ENCODE measurements at places on chromosomes 12 and 14. TPM values are rescaled to one million over a fixed set of nuclear protein-coding genes. Genes with fewer than 3 reads are reported as not detected.

MRPL42 gene
- total RNA-seq = 57.2 TPM

GRCh38 chr14:102979406-102979805 lies 56.9 kb downstream of the AMN start:
- no peak for DNase-seq
- H3K27me3 ChIP-seq = no peaks in the 10 kb centered on the region
- no peaks in the 10 kb centered on the region for H3K36me3 ChIP-seq
- H3K4me3 ChIP-seq = no peak overlapping the region
- H3K4me1 ChIP-seq = no peaks in the 10 kb centered on the region
- no peak overlapping the region for H3K27ac ChIP-seq

GRCh38 chr12:76057326-76057725 lies 25.8 kb upstream of the PHLDA1 start:
- H3K4me3 ChIP-seq = no peak overlapping the region
- H3K36me3 ChIP-seq = peaks cover 72% of the 10 kb centered on the region
- H3K27me3 ChIP-seq = no peaks in the 10 kb centered on the region

DNA sequence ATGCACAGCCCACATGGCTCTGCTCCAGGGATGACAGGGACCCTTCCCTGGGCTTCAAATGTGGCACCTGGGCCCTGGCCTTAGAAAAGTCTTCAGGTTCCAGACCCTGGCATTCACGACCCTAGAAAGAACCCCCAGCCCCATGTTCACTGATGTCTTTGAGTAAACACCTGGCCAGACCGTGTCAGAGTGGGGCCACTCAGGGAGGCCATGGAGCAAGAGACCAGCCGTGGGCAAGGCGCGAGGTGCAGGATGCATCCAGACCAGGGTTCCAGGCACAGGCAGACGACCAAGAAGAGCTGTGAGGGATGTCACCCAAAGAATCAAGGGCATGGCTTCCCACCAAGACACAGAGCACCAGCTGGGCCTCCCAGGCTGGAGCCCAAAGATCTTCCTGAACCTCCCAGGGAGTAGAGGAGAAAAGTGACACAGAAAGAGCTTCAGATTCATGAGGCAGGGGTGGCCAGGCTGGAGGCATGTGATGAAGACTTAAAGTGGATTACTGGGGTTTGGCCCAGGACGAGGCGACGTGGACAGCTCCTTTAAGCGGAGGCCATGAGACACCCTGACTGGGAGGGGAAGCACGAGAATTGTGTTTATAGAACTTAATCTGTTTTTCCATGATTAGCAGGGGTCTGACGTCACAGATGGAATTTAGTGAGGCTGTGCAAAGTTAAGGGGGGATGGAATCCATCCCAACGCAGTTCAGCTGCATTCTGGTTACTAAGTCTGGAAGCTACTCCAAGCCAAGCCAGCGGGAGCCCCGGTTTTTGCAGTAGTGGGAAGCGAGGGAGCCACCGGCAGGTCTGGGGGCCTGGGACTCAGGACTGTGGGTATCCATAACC lies 61.6 kb downstream of the ARL6IP4 start:
- H3K36me3 ChIP-seq = no peaks in the 10 kb centered on the region
- no peak overlapping the region for H3K27ac ChIP-seq
- peaks cover 15% of the 10 kb centered on the region for H3K4me1 ChIP-seq

Measured in activated CD4-positive, alpha-beta memory T cell treated with anti-CD3 and anti-CD28 coated beads, Interleukin-2, amount 10 ng/mL, durations not matched to agents 7 days and 5 days (primary cell).